ENCODE measurements at places on chromosomes 7 and 10.

DNA sequence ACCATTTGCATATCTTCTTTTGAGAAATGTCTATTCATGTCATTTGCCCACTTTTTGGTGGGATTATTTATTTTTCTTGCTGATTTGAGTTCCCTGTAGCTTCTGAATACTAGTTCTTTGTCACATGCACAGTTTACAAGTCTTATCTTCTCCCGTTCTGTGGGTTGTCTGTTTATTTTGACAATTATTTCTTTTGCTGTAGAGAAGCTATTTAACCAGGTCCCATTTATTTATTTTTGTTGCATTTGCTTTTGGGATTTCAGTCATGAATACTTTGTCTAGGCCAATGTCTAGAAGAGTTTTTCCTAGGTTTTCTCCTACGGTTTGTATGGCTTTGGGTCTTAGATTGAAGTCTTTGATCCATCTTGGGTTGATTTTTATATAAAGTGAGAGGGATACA lies 32.9 kb downstream of the GPR22 start:
- no peak overlapping the region for H3K4me3 ChIP-seq
- H3K27ac ChIP-seq, result no peak overlapping the region
- peaks cover 3% of the 10 kb centered on the region for H3K36me3 ChIP-seq
- H3K4me1 ChIP-seq, result peaks cover 8% of the 10 kb centered on the region
- no peak for DNase-seq

- peaks cover 23% of the 10 kb centered on the region for H3K27me3 ChIP-seq
- DNase-seq, result no peak
- no peaks in the 10 kb centered on the region for H3K36me3 ChIP-seq
- H3K27ac ChIP-seq, result no peak overlapping the region
- H3K4me1 ChIP-seq, result no peaks in the 10 kb centered on the region
These were observed 542.1 kb downstream of the TCERG1L start for GRCh38 chr10:130769146-130770017.

- no peak for DNase-seq
- peaks cover 9% of the 10 kb centered on the region for H3K4me1 ChIP-seq
These were observed 3.1 kb downstream of the CD36 start for GRCh38 chr7:80641548-80641947.

- no peaks in the 10 kb centered on the region for H3K36me3 ChIP-seq
- H3K4me3 ChIP-seq, result no peak overlapping the region
- DNase-seq, result no peak
- no peak overlapping the region for H3K27ac ChIP-seq
These were observed 16.0 kb downstream of the PDGFA start for GRCh38 chr7:503575-504111.

DNA sequence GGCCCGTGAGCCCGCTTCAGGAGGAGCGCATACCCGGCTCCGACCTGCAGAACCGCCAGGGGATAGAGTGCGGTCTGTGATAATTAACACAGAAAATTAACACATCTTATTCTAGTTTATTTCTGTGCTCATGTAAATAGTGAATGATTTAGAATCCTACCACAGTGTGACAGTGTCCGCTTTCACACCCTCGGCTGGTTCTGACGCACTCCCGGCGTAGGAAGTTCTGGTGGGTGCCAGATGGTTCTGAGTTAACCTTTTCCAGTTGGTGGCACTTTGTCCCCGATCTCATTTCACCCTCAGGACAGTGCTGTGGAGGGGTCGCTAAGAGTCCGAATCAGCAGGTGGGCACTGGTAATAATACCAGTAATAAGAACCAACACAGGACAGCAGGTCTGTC lies 28.3 kb upstream of the FXYD4 start:
- H3K4me3 ChIP-seq, result no peak overlapping the region
- H3K27ac ChIP-seq, result no peak overlapping the region
- no peak for DNase-seq
- no peaks in the 10 kb centered on the region for H3K36me3 ChIP-seq
- no peaks in the 10 kb centered on the region for H3K4me1 ChIP-seq

DNA sequence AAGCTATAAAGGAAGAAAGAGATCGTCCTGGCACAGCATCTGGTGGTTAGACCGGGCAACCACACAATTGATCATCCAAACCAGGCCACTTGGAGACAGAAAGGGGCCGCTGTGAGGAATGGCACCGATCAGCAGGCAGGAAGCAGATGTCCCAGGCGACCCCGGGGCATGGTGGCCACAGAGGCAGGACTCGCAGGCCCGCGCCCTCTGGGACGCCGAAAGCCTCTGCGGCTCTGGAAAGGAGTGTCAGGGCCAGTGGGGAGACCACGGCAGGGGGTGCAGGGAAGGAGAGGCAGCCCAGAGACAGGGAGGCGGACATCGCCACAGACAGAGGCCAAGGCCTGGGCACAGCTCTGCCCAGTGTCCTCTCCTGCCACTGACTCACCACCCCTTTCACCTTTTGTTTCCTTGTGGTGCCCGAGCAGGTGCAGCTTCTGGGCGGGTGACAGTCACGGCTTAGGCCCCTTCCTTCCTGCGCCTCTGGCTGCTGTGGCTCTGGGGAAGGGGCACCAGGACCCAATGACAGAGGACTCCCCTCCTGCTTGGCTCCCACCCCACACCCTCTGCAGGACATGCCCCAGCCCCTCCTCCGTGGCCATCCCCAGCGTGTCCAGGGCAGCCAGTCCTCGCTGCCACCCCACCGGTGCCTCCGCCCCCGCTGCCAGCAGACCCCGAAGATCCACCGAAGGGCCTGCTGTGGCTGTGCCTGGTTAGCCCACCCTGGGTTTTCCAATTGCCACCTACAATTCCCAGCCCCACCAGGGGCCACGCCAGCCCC lies 10.9 kb downstream of the STK32C start:
- H3K27ac ChIP-seq, result no peak overlapping the region
- no peak overlapping the region for H3K4me3 ChIP-seq
- peak; percentile 75 for DNase-seq
- no peaks in the 10 kb centered on the region for H3K27me3 ChIP-seq

- no peaks in the 10 kb centered on the region for H3K27me3 ChIP-seq
- DNase-seq, result no peak
These were observed 91.2 kb upstream of the CCZ1B start for GRCh38 chr7:6917258-6917657.

All from common myeloid progenitor, CD34-positive (primary cell).